ENCODE measurements at places on chromosomes 12 and 14.

DNA sequence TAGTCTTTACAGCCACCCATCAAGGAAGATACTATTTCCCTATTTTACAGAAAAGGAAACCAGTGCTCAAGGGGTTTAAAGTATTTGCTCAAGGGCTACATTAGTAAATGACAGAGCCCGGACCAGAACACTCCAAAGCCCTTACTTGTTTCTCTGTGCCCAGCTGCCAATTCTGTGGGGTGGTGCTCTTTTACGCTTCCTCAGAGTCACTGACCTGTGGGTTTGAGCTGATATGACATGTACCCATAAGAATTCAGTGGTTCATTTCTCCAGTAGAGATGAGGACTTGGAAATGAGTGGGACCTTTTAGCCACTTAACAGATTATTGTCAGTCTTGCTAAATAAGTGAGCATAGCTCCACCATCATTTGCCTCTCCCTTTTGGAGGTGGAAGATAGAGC lies 37.4 kb upstream of the NKX2-8 start:
- DNase-seq = no peak

- DNase-seq = no peak
These were observed 147.9 kb upstream of the STXBP6 start for GRCh38 chr14:25197885-25198284.

DNA sequence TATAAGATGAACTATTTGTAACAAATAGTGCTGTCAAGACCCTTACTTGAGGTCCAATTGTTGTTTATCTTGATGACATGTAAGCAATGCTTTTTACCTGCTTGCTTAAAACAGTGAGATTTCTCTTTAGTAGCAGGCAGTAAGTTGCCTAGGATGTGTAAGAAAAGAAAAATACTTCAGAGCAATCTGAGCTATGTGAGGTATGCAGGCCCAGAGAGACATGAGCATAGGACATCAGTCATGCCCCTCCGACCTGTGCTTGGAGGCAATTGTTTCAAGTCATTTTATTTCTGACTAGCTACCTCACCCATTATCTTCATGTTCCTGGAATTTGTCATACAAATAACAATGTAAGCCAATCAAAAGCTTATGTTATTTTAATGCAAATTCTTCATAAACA lies 930.6 kb upstream of the FBXO33 start:
- DNase-seq = no peak

GRCh38 chr12:42468341-42468821 lies 121.2 kb downstream of the PRICKLE1 start:
- no peak for DNase-seq

GRCh38 chr12:21939435-21939834 lies 1.8 kb downstream of the ABCC9 start:
- DNase-seq = no peak

DNA sequence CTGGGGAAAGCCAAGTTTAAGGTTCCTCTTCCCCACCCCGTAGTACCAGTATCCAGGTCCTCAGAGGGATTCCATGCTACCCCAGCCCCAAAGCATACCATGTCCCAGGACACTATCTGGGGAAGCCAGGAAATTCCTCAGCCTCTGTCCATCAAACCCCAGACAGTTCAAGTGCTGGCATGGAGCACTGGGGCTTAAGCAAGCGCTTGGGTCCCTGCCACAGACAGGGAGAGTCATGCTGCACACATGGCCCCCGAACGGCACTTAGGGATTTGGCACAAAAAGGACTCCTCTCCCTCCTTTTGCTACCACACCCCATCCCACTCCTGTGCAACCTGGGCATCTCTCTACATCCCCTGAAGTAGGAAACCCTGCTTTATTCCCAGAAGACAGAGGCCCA lies 21.8 kb downstream of the ADCY6 start:
- no peak for DNase-seq

- no peak for DNase-seq
These were observed 15.3 kb downstream of the GPR132 start for GRCh38 chr14:105049753-105050550.

- no peak for DNase-seq
These were observed 218.2 kb downstream of the ASCL1 start for GRCh38 chr12:103175625-103176024.

- DNase-seq = no peak
These were observed 78.1 kb upstream of the GPR68 start for GRCh38 chr14:91322623-91323022.

GRCh38 chr14:65959563-65960024 lies 526.6 kb upstream of the CCDC196 start:
- DNase-seq = no peak

- DNase-seq = no peak
These were observed 329.6 kb downstream of the TMTC2 start for GRCh38 chr12:83016218-83016835.

GRCh38 chr12:107275530-107275929 lies 182.2 kb upstream of the CRY1 start:
- DNase-seq = no peak

DNA sequence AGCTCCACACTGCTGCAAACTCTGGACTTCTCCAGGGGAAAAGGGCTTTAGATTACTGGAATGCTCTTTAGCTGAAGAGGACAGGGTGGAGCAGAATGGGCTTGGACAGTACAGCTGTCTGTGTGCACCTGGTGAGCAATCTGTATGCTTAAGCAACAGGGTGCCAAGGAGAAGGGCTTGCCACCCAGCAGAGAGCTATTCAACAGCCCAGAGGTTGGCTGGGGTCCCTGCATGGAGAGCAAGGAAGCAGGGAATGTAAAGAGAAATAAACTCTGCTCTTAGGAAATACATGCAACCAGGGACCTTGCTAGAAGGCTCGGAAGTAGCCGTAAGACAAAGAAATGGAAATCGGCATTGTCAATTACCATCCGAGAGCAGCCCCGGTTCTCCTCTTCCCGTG lies 53.0 kb upstream of the CORO1C start:
- no peak for DNase-seq

- DNase-seq = no peak
These were observed 26.6 kb upstream of the GTF2A1 start for GRCh38 chr14:81247271-81247766.

DNA sequence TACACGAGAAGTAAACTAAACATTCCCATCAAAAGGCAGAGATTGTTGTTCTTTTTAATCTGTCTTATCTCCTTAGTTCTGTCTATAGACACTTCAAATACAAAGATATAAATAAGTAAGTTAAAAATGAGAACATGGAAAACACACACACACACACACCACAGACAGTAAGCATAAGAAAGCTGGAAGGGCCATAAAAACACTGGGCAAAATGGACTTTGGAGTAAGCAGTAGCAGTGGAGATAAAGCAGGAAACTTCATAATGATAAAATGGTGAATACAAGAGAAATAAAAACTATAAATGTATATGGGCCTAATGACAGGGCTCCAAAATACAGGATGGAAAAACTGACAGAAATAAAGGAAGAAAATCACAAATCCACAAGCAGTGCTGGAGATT lies 32.6 kb downstream of the KICS2 start:
- no peak for DNase-seq

GRCh38 chr12:3542911-3543310 lies 51.9 kb downstream of the PRMT8 start:
- DNase-seq = no peak

- DNase-seq = no peak
These were observed 951.2 kb downstream of the FLRT2 start for GRCh38 chr14:86481104-86481503.

DNA sequence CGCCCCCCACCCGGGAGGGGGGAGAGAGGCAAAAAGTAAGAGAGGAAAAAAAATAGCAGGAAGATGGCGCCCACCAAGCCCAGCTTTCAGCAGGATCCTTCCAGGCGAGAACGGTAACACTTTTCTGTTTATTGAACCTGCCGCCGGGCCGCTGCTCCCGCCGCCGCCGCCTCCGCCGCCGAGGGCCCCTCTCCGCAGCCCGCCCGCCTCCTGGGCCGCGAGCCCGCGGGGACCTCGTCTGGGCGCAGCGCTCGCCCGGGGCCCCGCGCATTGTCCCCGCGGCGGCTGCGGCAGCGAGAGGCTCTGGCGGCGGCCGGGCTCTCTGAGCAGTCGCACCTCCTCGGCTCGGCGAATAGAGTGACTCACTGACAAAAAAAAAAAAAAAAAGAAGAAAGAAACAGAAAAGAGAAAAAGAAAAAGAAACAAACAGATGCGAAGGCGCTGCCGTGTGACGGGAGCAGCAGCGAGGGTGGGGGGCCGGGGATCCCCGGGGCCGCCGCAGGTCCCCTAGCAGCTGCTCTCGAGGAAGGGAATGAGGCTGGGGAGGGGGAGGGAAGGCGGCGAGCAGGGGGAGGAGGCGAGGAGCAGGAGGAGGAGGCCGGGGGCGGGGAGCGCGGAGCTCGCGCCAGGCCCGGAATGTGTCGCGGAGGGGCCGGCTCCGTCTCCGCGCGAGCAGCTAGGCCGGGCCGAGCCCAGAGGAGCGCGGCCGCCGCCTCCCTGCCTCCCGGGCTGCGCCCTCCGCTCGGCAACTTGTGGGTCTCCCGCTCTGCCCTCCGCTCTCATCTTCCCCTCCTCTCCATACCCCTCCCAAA lies 781 bp downstream of the NPAS3 start:
- DNase-seq = no peak

DNA sequence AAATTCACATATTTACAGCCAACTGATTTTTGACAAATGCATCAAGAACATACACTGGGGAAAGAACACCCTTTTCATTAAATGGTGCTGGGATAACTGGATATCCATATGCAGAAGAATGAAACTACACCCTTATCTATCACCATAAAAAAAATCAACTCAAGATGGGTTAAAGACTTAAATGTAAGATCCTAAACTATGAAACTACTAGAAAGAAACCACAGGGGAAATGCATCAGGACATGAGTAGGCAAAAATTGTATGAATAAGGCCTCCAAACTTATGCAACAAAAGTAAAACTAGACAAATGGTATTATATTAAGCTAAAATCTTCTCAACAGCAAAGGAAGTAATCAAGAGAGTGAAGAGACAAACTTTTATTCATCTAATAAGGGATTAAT lies 242.6 kb downstream of the CPNE8 start:
- DNase-seq = no peak

GRCh38 chr12:34402228-34402898 lies 380.1 kb downstream of the ALG10 start:
- no peak for DNase-seq

DNA sequence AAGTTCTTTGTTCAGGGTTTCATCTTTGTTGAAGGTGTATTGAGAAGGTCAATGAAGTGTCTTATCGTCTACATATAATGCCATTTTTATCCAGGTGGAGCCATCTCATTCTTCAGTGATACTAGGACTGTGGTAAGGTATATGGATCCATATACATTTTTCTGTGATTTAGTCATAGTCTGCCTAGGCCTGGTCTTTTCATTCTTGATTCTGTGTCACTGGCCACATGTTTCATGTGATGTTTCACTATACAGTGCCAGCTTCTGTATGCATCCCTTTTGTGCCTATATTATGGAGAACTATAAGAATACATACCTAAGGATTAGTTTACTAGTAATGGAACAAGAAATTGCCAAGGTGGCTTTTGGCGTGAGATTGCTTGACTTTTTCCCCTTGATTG lies 40.5 kb downstream of the VEZT start:
- DNase-seq = no peak

GRCh38 chr12:22121224-22121623 lies 75.2 kb downstream of the CMAS start:
- DNase-seq = peak; percentile 38

DNA sequence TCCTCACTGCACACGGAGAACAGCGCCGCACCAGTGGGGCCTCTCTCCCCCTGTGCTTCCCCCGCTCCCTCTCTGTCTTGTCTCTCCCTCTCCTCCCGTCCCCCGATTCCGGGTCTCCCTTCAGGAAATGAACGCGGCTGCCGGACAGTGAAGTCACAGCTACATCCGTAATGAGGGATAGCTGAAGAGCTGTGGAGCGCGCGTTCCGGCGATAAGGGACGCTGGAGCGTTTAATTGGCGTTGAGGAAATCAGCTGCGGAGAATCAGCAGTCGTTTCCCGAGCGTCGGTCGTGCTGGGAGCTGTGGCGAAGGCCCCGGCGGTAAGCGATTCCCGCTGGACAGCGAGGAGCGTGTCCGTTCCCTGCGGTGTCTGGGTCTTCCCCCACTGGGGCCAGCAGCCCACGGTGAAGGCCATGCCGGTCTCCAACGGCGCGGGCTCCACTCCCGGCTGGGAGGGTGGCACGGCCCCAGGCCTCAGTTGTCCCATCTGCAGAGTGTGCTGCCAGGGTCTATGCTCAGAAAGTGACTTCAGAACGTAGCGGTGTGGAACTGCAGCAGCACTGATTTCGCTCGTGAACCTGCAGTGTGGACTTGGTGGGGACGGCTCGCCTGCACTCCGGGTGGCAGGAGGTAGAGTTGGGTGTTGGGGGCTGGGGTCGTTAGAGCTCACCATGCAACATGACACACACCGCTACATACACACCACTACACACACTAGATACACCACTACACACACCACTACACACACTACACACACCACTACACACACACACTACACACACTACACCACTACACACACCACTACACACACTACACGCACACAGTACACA lies 10.9 kb downstream of the NOC4L start:
- DNase-seq = no peak

DNA sequence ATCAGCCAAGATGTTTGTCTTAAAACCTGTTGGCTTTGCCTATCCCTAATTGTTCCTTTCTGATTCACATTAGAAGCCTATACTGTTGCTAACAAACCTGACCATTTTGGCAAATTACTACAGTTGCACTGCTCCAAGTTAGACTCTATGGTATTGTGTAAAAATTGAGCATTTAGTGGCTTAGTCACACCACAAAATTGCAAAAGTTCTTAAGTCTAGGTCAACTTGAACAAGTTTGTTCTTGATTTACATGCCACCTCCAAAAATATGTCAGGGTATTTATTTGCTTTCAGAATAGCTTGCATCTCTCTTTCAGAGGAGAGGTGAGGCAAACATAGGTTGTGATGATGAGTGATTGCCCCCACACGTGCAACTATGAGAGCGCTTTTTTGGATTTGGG lies 27.0 kb upstream of the PTHLH start:
- DNase-seq = no peak

- no peak for DNase-seq
These were observed 156.1 kb downstream of the DIO2 start for GRCh38 chr14:80055226-80055625.
